Eye (tissue), 1 donor: ENCODE measurements at places on chromosomes 16 and 17.

DNA sequence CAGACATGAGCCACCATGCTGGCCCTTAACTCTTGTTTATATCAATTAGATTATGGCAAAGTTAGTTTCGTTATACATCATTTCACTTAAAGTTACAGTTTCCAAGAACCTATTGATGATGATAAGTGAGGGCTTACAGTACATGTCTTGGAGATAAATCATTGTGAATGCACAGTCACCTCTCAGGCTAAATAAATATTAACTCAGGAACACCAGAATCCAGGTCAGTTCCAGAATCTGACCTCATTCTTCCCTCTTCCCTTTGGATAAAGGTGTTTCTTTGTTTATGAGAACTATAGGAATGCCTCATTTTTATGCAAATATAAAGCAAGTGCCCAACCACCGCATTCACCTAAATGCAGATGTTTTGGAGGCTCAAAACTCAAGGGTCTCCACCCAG lies 48.4 kb upstream of the CRYM start:
- DNase-seq: no peak

DNA sequence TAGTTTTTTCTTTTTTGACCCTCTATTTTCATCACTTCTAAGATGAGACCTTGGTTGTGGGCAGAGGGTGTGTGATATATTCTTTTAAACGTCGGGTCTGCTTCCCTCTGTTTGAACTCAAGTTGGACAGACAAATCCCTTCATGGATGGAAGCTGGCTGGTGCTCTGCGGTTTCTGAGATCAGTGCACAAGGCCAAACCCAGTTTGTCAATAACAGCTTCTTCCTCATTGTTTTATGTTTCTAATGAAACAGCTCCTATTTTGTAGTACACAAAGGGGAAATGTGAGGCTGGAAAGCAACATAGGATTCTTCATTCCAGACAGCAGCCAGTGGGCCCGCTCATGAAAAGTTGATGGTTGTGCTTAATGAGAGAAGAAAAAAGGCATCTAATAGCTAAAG lies 159.6 kb downstream of the PRKCA start:
- DNase-seq: no peak

DNA sequence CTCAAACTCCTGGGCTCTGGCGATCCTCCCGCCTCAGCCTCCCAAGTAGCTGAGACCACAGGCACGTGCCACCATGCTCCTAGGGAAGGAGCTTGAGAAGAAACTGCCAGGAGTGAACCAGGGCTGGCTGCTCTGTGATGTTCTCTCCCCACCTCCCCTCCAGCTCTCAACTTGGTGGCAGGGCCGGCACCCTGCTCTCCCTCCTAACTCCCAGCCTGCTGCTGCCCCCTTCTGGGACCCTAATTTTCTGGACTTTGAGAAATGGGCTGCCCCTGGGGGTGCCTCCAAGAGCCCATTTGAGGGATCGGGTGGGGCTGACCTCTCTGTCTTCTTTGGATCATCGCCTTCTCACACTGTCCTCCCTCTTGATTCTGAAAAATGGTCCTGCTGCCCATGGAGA lies 14.9 kb upstream of the STAT3 start:
- no peak for DNase-seq

DNA sequence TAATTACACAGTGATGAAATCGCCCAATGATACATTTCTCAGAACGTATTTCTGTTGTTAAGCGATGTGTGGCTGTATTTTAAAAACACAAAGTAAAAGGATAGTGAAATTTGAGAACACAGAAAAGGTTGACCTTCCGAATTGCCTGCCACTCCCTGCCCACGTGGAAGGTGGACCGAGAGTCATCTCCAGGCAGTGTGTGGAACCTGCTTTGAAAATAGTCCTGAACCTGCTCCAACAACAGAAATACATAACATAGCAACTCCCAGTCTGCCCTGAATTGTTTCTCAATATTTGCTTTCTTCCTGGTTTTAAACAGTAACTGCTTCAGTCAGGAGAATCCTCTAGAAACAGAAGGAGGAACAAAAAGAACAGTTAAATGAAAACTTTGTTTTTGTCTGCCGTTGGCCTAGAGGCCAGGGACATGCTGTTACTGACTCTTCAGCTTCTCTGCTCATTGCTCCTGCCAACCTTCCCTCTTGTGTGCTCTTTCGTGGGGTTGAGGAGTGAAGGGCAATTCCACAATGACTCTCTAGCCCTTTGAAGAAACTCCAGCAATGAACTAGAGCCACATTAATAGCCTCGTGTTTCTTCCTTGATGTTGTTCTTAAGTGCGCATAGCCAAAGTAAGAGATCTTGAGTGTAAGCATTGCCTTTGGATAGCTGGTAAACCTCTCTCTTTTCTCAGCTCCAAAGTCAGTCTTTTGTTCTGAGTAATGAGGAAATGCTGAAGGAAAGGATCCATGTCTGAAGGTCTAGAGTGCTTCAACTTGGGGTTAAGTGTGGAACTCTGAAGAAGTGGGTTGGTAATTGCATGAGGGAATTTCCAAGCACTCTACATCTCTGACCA lies 452.5 kb upstream of the CCL2 start:
- DNase-seq: no peak

DNA sequence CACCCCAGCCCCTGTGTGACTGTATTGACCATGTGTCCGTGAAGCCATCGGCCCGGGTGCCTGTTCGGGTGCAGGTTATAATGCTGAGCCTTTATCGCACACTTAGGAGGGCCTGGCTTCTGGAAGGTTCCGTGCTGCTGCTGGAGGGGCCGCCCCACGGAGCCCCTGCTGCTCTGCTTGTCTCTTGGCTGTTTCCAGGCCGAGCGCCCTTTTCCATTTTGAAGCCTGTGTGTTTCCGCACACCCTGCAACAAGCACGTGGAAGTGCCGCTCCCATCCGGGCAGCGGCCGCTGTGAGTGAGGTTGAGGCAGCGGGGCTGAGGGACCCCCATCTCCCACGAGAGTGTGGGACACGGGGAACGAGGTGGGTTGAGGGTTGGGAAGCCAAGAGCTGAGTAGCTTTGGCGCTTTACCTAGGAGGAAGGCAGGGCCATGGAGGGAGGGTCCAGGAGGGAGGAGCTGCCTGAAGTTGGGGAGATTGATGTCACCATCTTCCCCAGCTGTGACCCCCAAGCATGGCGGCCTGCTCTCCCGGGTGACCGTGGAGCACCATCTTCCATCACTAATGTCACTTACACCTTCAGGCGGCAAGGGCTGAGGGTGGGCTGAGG lies 200.1 kb upstream of the GSE1 start:
- DNase-seq: no peak

DNA sequence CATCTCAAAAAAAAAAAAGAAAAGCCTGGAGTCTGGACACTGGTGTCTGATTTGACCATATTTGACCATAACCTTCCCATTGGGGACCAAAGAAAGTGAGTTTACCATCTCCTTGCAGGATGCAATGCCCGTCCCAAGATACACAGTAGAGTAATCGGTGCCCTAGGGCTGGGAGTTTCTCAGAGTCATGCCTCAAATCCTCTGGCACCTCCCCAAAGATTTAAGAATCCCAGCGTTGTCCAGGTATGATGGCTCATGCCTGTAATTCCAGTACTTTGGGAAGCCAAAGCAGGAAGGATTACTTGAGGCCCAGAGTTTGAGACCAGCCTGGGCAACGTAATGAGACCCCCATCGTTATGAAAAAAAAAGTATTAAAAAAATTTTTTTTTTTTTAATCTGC lies 5.0 kb downstream of the PITPNM3 start:
- no peak for DNase-seq

DNA sequence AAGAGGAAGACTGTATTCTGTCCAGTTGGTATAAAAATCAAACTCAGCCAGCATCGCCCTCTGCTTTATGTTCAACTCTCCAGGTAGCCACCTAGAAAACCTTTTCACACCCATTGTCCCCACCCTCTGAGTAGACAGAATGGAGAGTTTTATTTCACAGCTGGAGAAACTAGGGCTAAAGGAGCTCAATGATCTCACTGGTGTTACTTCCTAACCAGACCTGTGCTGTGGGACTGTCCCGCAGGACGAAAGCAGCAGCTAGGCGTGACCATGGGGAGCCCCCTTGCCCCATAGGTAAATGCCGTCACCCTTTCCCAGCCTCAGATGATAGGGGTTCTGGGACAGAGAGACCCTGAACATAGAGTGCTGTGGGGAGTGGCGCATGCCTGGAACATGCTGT lies 67.7 kb downstream of the CYLD start:
- DNase-seq: no peak

DNA sequence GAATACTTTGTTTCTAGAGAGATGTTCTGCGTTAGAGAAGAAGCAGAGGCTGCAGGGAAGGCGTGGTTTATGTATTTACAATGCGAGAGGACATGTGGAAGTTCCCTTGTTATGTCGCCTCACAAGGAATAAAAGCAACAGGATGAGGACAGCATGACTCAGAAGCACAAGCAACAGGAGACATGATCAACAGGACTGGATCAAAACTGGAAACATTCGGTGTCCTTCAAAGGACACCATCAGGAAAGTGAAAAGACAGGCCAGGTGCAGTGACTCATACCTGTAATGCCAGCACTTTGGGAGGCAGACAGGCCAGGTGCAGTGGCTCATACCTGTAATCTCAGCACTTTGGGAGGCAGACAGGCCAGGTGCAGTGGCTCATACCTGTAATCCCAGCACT lies 52.6 kb downstream of the CCDC57 start:
- DNase-seq: no peak

DNA sequence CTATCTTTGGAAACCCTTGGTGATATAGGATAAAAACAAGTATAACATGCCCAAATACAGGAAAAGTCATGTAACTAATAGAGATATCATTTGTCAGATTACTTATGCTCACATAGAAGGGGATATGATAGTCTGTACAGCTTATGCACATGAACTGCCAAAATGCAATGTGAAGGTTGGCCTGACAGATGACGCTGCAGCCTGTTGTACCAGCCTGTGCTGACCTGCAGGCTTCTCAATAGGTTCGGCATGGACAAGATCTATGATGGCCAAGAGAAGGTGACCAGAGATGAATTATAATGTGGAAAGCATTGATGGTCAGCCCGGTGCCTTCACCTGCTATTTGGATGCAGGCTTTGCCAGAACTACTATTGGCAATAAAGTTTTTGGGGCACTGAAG lies 12.7 kb downstream of the WFIKKN2 start:
- no peak for DNase-seq

DNA sequence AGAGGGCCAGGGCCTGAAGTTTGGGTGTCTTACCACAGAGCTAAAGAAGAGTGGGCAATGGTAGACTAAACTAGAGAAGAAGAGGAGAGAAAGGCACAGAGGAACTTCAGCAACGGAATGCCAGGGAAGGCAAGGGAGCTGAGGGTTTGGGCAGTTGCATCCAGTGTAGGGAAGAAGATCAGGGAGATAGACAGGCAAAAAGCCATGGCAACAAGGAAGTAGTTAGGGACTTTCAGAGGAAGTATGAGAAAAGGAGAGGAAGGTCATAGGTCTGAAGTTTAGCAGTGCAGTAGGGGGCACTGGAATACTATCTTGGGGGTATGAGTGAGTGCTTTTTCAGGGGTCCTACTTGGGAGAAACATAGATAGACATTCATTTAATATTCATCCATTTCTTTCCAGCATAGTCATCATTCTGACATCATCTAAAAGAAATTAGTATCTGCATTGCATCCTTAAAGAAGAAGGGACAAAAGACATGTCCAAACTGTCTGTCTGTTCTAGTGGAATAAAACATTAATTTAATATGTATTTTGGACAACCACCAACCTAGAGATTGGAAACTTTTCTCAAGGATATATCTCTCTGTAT lies 2.2 kb upstream of the NF1 start:
- no peak for DNase-seq

DNA sequence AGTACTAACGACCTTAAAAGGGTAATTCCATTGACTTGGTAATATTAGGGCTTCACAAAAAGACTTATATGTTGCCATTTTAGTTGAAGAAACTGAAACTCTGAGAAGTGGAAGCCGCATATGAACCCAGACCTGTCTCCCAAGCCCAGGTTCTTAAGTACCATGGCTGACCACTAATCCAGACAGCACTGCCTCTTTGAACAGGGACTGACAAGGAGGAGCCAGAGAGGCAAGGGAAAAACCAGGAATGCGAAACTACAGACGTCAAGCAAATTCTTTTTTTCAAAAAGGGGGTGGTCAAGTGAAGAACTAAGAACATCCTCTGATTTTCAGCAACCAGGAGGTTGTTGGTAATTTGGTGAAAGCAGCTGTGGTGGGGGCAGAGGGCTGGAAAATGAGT lies 15.2 kb downstream of the CYB5D1 start:
- no peak for DNase-seq

- DNase-seq: no peak
Measured at GRCh38 chr17:28720247-28720996, 637 bp downstream of the RPL23A start.

- peak; percentile 25 for DNase-seq
Measured at GRCh38 chr17:19510903-19511302, 22.8 kb upstream of the SLC47A1 start.

GRCh38 chr17:15958484-15958854 lies 13.5 kb downstream of the ADORA2B start:
- DNase-seq: no peak

- no peak for DNase-seq
Measured at GRCh38 chr16:82776470-82777146, 149.8 kb downstream of the CDH13 start.

- DNase-seq: no peak
Measured at GRCh38 chr17:42675348-42675964, 1.3 kb downstream of the PLEKHH3 start.

- DNase-seq: no peak
Measured at GRCh38 chr16:2469399-2470233, 1.5 kb upstream of the NTN3 start.
